ENCODE measurements at places on chromosomes 11 and 22.
A peak's percentile ranks its signal among the peaks of the same experiment; 100 is the strongest.

DNA sequence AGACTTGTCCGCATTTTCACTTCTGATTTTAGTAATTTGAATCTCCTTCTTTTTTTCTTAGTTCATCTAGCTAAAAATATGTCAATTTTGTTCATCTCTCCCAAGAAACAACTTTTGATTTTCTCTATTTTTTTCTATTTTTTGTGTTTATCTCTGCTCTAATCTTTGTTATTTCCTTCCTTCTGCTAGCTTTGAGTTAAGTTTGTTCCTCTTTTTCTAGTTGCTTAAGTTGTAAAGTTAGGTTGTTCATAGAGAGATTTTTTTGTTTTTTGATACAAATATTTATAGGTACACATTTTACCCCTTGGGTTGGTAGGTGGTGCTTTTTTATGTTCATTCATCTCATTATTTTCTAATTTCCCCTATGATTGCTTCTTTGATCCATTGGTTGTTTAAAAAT lies 22.1 kb upstream of the XKR3 start:
- no peak for DNase-seq

- DNase-seq = no peak
These were observed 98.2 kb upstream of the SLC6A5 start for GRCh38 chr11:20501252-20501651.

DNA sequence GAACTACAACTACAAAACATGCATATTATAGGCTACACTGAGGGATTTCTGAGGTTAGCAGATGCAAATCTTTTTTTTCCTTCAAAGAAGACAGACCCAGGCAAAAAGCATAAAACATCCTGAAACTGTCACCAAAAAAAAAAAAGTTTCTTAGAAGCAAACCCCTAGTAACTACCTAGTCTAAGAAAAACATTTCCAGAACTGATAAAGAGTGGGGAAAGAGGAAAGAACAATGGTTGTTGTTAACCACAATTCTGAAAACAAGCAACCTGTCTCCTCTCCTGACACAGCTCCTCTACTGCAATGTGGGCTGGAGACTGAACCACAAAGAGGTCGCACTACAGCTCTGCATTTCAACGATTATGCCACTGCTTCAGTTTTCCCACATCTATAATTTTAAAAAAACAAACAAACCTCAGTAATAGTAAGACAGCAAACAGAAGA lies 15.0 kb downstream of the DENND5A start:
- no peak for DNase-seq

GRCh38 chr22:47335460-47335859 lies 573.0 kb downstream of the TBC1D22A start:
- no peak for DNase-seq

DNA sequence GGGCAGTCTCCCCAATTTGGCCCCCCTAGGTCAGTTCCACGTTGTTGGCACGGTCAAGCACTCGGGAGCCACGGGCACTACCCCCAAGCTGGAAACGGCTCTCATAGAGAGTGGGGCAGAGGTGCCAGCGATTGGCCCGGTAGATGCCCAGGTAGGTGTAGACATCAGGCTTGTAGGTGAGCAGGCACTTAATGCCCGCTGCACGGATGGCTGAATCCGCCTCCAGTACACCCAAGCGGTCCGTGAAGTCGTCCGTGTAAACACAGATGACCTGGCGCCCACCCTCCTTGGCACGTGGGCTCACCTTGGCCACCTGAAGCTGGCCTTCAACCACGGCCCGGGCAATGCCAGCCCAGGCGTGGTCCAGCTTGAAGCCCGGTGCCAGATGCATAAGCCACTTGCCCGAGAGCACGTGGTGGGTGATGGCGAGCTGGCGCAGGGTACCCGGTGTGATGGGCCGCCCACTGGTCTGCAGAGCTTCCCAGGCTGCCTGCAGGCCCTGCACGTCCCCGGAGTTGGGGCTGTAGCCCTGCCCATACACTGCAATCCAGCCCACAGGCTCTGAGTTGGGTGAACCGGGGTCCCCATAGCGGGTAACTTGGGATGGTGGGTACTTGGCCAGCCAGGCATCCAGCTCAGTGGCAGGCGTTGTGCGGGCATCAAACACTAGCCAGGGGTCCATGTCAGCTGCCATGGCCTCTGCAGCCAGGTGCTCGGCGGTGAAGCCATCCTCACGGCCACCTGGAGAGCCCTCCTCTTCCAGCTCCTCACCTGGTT lies 1.2 kb downstream of the C11orf68 start:
- DNase-seq = no peak

- DNase-seq = no peak
These were observed 34.5 kb downstream of the CPT1A start for GRCh38 chr11:68806931-68807844.

DNA sequence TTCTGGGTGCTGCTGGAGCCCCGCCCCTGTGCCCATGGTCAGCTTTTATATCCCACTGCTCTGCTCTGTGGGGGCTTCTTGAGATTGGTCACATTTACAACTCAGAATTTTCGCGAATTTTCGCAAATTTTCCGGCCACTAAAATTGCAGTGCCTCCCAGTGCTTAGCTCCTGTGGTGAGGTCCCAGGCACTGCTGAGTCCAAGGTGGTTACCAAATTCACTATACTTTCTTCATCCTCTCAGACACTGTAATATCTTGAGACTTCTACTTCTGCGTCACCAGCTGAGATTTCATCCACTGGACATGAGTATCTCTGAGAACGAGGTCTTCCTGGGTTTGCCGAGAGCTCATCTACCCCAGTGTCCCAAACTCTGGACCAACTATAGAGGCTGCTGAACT lies 8.7 kb downstream of the KDM4F start:
- no peak for DNase-seq

- no peak for DNase-seq
These were observed 46.1 kb downstream of the RPUSD4 start for GRCh38 chr11:126165311-126165720.

- DNase-seq = no peak
These were observed 514.1 kb upstream of the LARGE1 start for GRCh38 chr22:34434371-34434770.

GRCh38 chr11:88169881-88170280 lies 5.4 kb downstream of the RAB38 start:
- DNase-seq = no peak

- no peak for DNase-seq
These were observed 31.8 kb downstream of the CAPN1 start for GRCh38 chr11:65213322-65214211.

GRCh38 chr22:46088541-46089311 lies 61.6 kb upstream of the PPARA start:
- no peak for DNase-seq

DNA sequence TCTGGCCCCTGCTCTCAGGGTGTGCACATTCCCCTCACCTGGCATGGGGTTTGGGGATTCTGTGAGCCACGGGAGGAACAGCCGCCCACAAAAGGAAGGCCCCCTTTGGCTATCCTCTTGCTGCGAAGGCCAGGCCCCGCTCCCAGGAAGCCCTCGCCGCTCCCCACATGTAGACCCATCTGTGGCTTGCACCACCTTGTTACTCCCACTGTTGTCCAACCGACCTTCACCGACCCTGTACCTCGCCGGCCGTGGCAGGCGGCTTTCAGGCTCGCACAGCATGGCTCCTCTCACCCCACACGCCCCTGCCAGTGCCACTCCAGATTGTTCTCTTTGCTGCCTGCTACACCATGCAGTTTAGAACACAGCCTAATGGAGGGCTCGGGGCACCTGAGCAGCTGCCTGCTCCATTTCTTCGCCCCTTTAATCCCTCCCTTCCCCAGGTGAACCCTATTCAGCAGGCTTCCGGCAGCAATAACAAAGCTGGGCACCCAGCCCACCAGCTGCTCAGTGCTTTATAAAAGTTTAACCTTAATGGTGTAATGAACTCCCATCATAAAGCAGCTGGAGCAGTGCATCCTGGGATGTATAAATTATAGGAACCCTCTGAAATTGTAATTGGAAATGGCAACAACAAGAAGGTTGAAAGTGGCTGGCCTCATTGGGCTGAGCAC lies 10.7 kb downstream of the DAGLA start:
- no peak for DNase-seq

- no peak for DNase-seq
These were observed 58.5 kb upstream of the PARVA start for GRCh38 chr11:12318791-12319438.

- DNase-seq = no peak
These were observed 196.1 kb downstream of the GRIK4 start for GRCh38 chr11:120707663-120708062.

GRCh38 chr11:123231256-123231655 lies 36.2 kb upstream of the CLMP start:
- no peak for DNase-seq

- no peak for DNase-seq
These were observed 55.9 kb upstream of the NUP160 start for GRCh38 chr11:47904048-47904447.

GRCh38 chr22:33958741-33959140 lies 38.5 kb upstream of the LARGE1 start:
- DNase-seq = no peak

DNA sequence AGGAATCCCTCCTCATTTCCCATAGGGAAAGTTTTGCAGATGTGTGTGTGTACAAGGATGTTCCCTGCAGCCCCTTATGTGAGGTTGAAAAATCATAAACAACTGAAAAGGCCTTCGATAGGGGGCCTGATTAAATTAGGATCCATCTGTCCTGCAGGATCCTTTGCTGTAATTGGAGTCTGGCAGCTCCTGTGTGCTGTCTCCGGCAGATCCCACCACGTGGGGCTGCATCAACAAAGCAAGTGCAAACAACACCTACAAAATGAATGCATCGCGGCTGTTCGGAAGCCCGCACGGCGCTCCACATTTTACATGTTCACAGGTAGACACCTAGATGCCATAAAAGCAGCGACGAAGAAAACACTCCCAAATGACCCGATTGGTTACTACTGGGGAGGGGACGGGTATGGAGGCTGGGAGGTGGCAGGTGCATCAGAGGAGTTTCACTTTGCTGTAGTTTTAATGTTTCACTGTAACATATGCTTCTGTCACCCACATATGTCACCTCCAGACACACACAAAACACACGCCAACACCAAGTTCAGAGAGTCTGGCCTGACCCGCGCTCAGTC lies 52.2 kb downstream of the NFAM1 start:
- DNase-seq = no peak

DNA sequence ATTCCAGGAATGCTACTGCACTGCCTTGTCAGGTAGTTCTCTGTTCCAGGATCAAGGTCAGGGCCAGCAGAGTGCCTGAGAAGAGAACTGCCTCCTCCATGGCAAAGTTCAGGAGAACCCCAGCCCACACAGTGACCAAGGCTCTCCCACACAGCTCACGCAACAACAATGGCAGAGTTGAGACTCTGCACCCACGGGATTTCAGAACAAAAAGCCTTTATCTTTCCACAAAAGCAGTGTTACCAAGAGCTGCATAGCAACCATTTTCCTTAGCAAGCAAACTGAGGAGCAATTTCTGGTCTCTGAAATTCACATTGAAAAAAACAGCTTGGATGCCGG lies 11.1 kb downstream of the PLAAT3 start:
- no peak for DNase-seq

GRCh38 chr11:64185175-64185692 lies 737 bp upstream of the STIP1 start:
- DNase-seq = no peak

DNA sequence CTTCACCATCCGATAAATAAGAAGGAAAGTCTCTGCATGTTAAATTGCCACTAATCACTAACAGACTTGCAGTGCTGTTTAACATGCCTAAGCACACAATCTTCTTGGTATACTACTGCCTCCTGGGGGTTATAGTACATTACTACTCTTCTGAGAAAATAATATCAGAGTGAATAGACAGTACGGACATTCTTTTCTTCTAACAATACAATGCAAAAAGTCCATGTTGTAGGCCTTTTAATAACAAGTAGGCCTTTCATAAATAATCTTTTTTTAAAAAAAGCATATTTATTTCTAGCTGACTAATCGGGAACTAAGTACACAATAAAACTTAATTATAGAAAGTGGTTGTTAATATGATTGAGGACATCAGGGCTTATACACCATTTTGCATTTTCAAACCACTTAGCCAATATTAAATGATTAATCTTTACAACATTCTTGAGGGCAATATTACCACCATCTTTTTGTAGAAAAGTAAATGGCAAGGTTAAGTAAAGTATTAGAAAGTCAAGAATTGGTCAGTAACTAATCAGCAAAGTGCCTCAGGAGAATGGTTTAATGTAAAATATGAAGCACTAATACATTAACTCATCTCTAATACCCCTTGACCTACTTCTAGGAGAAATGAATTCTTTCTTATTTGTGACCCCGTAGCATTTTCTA lies 84.7 kb downstream of the TTC28 start:
- DNase-seq = no peak

GRCh38 chr11:82995235-82995634 lies 76.5 kb downstream of the RAB30 start:
- DNase-seq = no peak

DNA sequence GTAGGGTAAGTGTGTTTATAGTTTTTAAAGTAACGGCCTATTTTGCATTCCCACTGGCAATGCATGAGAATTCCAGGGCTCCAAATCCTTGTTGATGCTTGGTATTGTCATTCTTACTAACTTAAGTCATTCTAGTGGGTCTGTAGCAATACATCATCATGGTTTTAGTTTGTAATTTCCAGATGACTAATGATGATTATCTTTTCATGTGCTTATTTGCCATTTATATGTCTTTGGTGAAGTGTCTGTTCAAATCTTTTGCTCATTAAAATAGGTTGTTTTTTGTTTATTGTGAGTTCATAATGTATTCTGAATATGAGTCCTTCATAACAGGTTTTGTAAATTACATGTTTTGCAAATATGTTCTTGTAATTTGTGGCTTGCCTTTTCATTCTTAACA lies 31.2 kb downstream of the MTMR3 start:
- no peak for DNase-seq

GRCh38 chr22:24037851-24038765 lies 27.0 kb downstream of the CABIN1 start:
- no peak for DNase-seq

GRCh38 chr22:35547987-35548721 lies 7.5 kb downstream of the RASD2 start:
- DNase-seq = no peak

- DNase-seq = peak; percentile 42
These were observed at the start of gene LRP4 for GRCh38 chr11:46918083-46918787. LRP4 (minus strand) TSS chr11:46918550; CDS start chr11:46918379, 171 bp downstream.

- DNase-seq = no peak
These were observed 23.0 kb downstream of the CDON start for GRCh38 chr11:126039485-126040271.

All from activated CD4-positive, CD25-positive, alpha-beta regulatory T cell treated with anti-CD3 and anti-CD28 coated beads, Interleukin-2, amount 50 U/mL, for 72 hours (primary cell).